ENCODE measurements at places on chromosomes 3 and 15. TPM values are rescaled to one million over a fixed set of nuclear protein-coding genes. Genes with fewer than 3 reads are reported as not detected.
A peak's percentile ranks its signal among the peaks of the same experiment; 100 is the strongest.

The CYP8B1 gene
- total RNA-seq, result not detected

- DNase-seq, result no peak
Measured at GRCh38 chr3:31743331-31744089, 210.8 kb downstream of the STT3B start.

DNA sequence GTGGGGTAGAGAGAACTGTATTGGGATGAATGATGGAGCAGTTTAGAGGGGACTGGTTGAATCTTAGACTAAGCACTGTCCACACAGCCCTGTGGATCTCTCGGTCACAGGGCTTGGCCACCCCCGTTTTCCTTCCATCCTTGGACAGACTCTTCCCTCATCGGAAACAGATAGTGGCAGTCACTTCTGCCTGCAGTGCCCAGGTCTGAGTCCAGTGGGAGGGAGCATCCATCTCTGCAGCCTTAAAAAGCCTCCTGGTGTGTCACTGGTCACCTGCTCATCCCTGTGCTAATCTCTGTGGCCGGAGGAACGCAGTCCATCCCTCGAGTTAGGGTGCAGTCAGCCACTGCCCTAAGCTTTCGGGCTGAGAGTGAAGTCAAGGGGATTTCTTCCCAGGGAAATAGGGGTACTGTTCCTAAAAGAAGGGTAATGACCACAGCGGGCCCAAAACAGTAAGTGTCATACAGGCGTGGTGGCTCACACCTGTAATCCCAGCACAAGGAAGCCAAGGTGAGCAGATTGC lies 32.0 kb downstream of the PLA2G4D start:
- DNase-seq, result no peak

The THRB gene
- total RNA-seq, result not detected

The EAF1 gene
- total RNA-seq, result 30.6 TPM

- no peak for DNase-seq
Measured at GRCh38 chr3:62562017-62562416, 188.7 kb upstream of the FEZF2 start.

The DNAJA4 gene
- total RNA-seq, result 28.5 TPM

DNA sequence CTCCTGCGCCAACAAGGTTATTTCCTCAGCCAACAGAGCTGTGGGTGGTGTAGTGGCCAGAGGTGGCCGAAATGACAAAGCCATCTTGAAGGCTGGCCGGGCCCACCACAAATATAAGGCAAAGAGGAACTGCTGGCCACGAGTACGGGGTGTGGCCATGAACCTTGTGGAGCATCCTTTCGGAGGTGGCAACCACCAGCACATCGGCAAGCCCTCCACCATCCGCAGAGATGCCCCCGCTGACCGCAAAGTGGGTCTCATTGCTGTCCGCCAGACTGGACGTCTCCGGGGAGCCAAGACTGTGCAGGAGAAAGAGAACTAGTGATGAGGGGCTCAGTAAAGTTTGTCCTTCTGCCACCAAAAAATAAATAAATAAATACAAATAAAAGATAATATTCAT lies 481.4 kb upstream of the NAALADL2 start:
- DNase-seq, result no peak

DNA sequence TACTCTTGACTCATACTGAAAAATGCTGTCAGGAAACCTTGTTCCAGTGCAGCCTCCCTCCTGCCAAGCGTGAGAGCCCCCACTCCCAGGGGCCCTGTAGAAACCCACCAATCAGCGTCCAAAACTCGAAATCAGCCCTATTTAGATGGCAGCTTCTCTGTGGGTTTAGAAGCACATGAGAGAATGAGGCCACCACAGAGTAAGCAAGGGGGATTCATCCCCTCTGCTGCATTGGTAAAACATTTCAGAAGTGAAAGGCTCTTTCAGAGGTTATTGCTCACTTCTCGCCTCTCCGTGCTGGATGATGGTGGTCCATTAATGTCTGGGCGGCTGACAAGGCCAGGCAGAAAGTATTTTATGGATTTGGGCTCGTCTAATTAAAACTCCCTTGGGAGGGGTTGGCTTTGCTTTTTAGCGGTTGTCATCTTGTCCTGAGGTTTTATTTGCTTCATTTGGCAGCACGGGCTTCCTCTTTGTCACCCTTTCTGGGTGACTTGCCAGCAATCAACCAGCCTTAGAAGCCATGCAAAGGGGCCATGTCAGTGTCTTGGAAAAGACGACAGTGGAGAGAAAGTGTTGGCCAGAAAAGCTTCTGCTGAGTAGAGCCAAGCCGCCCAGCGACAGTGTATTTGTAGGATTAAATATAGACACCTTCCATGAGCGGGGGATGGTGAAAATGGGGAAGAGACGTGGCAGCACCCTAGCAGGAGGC lies 145.5 kb downstream of the ATP10A start:
- no peak for DNase-seq

The MRPL3 gene
- 66.3 TPM for total RNA-seq

The MTHFS gene
- total RNA-seq, result 33.0 TPM

DNA sequence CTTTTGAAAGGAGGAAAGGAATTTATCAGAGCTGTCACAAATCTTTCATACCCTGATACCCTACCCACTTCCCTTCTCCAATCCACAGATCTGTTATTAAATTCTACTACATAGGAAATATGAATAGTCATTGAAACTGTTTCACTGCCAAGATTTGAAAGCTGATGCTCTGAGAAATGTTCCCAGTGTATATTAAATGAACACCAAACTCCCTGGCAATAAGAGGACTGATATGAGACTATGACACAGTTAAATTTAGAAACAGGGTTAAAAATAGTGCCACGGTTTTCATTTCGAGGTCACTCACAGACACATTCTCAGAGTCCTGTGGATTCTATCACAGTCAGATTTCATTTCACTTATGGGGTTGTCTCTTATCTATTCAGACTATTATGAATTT lies 27.2 kb upstream of the GBE1 start:
- no peak for DNase-seq

The OR5K1 gene
- total RNA-seq, result not detected

- DNase-seq, result peak; percentile 35
Measured at GRCh38 chr15:74400313-74400860, 32.9 kb upstream of the CYP11A1 start.

The CRBN gene
- 69.7 TPM for total RNA-seq

GRCh38 chr3:67518236-67518635 lies 136.2 kb downstream of the SUCLG2 start:
- DNase-seq, result no peak

- DNase-seq, result no peak
Measured at GRCh38 chr15:68419301-68420175, 12.4 kb downstream of the ITGA11 start.

- no peak for DNase-seq
Measured at GRCh38 chr3:23221136-23221535, 18.0 kb downstream of the UBE2E2 start.

DNA sequence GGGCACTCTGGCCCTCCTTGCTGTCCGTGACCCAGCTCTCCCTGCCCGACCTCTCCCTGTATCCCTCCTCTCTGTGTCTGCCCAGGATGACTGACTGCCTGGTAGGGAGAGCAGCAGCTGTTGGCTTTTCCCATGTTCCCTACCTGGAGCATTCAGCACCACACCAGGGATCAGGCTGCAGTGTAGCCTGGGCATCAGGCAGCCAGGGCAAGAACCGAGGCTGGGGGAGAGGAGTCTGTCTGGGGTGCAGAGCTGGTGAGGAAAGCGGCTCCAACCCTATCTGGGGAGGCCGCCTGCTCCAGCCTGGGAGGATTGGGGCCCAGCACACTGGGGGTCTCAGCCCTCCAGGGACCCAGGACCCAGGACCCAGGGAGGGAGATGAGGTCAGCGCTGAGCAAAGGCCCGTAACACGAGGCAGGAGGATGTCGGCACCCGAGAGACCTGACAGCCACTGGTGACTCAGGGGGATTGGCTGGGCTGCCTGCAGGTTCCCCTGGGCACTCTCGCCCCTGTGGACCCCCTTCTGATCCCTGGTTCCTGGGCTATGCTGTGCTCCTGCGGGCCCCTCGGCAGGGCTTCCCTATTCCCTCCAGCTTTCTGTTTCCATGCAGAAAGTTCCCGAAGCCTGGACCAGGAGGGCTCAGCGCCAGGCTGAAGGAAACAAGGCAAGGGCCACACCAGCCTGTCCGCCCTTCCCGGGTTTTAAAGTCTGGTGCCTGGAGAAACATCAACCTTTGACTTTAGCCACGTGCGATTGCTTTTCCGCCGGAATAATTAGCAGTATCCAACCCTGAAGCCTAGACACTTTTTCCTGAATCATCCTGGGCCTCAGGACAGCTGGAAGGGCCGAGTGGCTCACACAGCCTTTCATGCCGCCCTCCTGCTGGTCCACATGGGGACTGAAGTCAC lies 128.2 kb upstream of the MEF2A start:
- DNase-seq, result no peak

The CD86 gene
- 1.9 TPM for total RNA-seq

The CPNE9 gene
- total RNA-seq, result not detected

The GOLGA6B gene
- total RNA-seq, result not detected

The SERPINI1 gene
- total RNA-seq, result 3.1 TPM

GRCh38 chr3:16841904-16842271 lies 42.9 kb upstream of the PLCL2 start:
- peak; percentile 69 for DNase-seq

GRCh38 chr15:101444015-101444414 lies 45.5 kb downstream of the PCSK6 start:
- no peak for DNase-seq

DNA sequence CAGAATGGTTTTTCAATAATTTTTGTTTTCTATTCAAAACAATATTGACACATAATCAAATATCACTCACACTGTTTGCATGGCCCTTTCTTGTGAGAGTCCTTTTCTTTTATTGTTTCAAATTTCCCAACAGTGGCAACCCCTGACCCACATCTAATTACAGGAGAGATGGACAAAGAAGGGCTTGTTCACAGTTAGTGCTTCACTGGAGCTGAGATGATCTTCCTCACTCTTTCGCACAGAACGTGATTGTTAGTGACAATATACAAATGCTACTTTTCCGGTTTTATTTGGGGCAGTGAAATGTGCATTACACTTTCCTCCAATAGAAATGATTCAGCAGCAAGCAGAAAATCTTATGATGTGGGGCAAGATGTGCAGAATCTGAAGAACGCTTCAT lies 38.6 kb upstream of the TTC14 start:
- DNase-seq, result no peak

DNA sequence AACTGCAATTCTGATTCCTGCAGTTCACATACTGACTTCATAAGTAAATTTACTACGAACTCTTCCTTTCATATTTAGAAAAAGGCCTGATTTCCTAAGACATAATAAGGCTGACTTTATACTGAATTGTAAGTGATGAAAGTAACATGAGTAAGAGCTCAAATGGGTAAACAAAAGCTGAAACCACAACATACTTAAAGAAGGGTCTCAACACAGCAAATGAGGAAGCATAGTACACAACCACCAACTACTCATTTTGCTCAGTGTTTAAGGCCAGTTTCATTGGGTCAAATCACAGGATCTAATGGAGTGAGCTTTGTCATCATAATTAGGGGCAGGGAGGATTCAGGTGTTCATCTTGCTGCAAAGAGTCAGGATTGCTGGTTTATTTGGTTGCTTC lies 81.4 kb downstream of the SETD2 start:
- DNase-seq, result no peak

The CCR2 gene
- total RNA-seq, result 29.1 TPM

DNA sequence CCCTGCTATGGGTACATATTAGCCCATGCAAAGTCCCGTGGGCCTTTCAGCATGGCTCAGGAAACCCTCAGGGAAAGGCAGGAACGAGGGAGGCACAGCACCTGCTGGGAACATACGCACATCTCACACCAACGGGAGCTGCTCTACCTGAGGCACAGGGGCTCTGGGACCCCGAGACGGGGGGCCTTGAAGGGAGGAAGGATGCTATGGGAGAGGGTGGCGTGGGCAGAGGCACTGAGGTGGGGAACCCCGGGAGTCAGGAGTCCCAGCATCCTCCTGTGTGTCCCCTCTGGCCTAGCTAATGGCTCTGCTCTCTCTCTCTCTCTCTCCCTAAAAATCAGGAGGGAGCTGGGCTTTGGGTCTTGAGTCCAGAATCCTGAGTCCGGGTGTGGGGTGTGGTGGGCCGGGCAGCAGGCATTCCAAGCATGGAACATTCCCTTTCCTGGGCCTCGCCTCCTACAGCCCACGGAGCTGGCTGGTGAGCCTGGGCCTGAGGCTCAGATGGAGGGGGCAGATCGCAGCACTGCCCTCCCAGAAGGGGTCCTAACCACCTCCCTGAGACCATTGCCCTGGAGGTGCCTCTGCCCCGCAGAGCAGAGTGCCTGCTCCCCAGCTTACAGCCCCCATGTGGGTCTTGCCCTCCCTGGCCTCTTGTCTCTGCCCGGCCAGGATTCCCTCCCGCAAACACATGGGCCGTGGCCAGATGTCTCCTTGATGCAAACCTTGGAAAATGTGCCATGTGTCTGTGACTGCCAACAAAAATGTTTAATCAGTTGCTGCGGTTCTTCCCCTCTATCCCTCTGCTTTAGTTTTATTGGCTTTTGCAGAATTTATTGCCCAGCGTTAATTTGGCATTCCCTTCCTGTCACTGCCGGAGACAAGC lies 101.6 kb downstream of the TMEM266 start:
- DNase-seq, result no peak

DNA sequence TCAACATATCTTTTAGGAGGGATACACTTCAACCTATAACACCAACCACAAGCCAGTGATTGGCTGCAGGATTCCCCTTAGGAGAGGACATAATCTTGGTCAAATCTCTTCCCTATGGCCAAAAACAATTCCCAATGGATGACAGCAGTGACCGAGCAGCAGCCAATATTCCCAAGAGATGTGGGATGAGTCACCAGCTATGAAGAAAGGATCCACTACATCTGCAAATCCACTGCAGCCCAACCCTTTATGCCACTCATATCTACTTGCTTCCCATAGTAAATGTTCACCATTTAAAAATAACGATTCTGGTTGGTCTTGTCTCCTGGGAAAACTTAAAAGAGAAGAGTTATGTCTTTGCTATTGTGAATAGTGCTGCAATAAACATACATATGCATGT lies 4.5 kb upstream of the IQCF5 start:
- DNase-seq, result no peak

The NGLY1 gene
- 57.5 TPM for total RNA-seq

DNA sequence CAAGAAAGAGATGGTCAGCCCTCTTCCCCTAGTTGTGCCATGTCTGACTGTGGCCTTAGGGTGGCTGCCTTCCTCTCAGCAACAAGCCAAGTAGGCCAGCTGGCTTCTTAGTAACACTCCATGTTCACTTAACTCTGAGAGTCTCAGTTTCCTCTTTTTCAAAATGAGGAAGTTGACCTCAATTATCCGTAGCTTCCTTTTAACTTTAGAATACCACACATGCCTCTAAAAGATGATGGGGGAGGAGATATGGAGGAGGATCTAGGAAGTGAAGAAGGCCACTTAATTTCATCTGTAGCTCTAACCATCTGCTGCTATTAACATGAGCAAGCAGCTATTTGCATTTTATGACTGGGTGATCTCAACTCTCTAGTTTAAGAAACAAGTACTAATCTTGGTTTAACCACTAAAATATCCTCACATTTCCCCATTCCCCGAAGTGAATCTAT lies 32.9 kb downstream of the CD200R1L start:
- DNase-seq, result no peak

The CPLX3 gene
- 0.12 TPM for total RNA-seq

The RGMA gene
- 0.25 TPM for total RNA-seq

The VILL gene
- 23.0 TPM for total RNA-seq

GRCh38 chr3:5607581-5607980 lies 420.1 kb downstream of the EDEM1 start:
- DNase-seq, result no peak

The FGF12 gene
- total RNA-seq, result not detected

The PLA2G4E gene
- not detected for total RNA-seq

The WDR72 gene
- total RNA-seq, result not detected

GRCh38 chr3:31502803-31503221 lies 29.9 kb upstream of the STT3B start:
- no peak for DNase-seq
